Hindlimb muscle (tissue), 1 donor: ENCODE measurements at places on chromosomes 6 and 20. TPM values are rescaled to one million over a fixed set of nuclear protein-coding genes. Genes with fewer than 3 reads are reported as not detected.

DNA sequence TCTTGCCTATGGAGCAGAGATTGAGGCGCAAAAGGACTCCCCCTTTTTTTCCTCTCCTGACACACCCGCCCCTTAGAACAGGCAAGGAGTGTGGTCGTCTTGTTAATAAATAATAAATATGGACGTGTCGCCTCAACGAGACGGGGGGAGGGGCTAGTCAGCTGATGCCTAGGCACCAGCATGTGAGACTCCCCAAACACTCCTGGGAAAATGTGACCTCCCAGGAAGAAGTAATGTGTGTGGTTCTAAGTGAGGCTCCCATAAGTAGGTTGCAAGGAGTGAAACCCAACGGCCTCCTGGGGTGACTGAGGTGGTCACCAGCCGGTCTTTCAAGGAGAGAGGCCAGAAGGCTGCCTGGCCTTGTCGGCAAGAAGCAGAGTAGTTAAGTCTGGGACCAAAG lies 1.1 kb upstream of the FAXC start:
- DNase-seq = no peak

Gene VIP
- 1.4 TPM for polyA plus RNA-seq

- DNase-seq = no peak
These were observed 26.7 kb upstream of the TTPAL start for GRCh38 chr20:44448753-44449546.

DNA sequence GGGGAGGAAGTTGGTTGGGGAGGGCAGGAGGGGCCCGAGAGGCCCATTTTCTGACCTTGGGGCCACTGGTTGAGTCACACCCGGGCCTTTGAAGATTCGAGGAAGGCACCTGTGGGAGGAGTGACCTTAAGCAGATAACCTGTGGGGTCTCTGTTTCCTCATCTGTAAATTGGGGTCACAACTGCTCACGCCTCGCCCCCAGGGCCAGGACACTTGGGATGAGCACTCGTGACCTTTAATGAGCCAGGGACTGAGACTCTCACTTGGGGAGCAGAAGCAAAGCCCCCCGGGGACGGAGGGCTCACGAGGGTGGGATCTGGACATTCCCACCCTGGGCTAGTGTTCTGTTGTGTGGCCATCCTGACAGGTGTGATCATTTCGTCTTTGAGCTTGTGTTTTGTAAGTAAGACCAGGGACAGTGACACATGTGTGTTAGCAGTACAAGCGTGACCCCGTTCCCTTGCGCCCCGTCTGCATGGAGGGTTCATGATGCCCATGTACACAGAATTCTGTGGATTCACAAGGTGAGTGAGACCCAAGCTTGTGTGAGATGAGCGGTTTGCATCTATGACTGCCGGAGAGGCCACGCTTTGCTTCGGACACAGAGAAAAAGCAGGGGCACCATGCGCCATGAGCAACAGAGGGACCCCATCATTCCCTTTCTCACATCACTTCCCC lies 79.3 kb upstream of the PMEPA1 start:
- DNase-seq = no peak

Gene CCN6
- 0.28 TPM for polyA plus RNA-seq

DNA sequence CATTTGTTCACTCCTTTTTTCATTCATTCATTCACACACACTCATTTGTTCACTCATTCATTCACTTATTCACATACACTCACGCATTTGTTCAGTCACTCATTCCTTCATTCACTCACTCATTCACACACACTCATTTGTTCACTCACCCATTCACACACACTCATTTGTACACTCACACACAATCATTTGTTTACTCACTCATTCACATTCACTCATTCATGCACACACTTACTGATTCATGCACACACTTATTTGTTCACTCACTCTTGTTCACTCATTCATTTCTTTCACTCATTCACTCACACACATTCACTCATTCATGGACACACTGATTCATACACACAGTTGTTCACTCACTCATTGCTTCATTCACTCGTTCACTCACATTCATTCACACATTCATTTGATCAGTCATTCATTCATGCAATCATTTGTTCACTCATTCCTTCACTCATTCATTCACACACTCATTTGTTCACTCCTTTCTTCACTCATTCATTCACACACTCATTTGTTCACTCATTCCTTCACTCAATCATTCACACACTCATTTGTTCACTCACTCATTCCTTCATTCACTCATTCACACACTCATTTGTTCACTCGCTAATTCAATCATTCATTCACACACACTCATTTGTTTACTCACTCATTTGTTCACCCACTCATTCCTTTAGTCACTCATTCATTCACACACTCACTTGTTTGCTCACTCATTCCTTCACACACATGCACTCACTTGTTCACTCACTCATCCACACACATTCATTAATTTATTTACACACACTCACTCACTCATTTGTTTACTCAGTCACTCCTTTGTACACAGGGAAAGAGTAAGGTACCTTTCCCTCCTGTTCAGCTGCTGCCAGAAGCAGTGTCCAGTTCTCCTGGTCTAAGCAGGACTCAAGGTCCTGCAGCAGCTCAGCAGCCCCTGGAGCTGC lies 50.7 kb upstream of the BHLHE23 start:
- no peak for DNase-seq

Gene PIGU
- polyA plus RNA-seq = 21.9 TPM

DNA sequence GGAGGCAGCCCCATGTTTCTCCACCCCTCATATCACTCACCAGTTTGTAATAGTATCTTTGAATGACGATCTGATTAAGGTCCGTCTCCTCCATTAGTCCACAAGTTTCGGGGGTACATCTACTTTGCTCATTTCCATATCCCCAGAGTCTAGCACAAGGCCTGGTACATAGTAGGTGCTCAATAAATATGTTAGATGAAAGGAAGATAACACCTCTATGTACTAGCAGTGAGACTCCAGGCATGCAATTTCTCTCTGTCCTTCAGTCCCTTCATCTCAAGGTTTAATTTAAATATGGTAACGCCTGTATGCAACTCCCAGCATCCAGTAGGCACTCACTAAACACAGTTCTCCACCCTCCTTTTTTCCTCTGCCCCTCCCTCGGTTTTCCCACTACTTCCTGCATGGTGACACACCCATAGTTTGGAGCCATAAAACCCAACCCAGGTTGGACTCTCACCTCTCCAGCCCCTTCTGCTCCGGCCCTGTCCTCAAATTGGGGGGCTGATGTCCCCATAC lies 461 bp upstream of the HNF4A start:
- DNase-seq = no peak

Gene DDO
- 0.89 TPM for polyA plus RNA-seq

Gene POPDC3
- polyA plus RNA-seq = 74.6 TPM

DNA sequence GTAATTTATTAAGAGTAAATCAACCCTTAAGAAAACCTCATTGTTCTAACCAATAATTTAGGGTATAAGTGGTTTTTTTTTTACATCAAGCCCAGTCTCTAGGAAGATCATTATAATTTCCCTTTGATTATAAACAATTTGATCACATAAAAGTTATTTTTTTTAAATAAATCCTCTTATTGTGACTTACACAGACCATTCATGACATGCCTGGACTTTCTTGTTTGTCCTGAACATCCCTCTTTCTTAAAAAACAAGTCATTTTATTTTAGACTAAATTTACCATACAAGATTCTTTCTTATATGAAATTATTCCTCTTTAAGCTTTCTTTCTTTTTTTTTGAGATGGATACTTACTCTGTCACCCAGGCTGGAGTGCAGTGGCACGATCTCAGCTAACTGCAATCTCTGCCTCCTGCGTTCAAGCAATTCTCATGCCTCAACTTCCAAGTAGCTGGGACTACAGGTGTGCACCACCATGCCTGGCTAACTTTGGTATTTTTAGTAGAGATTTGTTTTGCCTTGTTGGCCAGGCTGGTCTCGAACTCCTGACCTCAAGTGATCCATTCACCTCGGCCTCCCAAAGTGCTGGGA lies 53.6 kb upstream of the AGPAT4 start:
- no peak for DNase-seq

GRCh38 chr6:159343709-159344108 lies 174.5 kb downstream of the FNDC1 start:
- no peak for DNase-seq

Gene SLC25A27
- polyA plus RNA-seq = 18.8 TPM

- DNase-seq = no peak
These were observed 317.5 kb downstream of the HIVEP2 start for GRCh38 chr6:142627474-142627873.

DNA sequence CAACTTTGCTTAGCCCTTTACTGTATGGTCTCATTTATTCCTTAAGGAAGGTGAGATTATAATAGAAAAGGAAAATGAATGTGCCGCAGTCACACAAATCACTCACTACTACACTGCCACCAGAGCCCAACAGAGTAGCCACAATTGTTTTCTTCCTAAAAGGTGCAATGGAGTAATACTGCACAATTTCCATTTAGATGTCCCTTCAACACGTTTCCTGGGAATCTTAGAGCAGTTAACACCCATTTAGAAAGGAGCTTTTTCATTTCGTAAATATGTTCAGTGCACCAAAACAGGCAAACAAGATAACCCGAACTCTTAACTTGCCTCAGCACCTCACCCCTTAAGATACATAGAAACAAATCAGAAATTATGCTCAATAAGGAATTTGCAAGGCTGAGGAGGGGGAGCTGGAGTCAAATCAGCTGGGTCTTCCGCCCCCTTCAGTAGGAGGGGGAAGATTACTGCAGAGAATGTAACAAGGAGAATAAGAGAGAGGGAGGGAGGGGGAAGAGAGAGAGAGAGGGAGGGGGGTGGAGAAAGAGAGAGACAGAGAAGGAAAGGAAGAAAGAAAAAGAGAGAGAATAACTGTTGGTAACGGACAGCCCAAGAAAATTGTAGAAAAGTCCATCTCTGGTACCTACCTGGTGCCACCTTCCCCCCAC lies 155.5 kb downstream of the BCAS1 start:
- peak; percentile 62 for DNase-seq

Gene TFAP2C
- 0.31 TPM for polyA plus RNA-seq

Gene NKX2-4
- not detected for polyA plus RNA-seq

Gene OVOL2
- not detected for polyA plus RNA-seq

DNA sequence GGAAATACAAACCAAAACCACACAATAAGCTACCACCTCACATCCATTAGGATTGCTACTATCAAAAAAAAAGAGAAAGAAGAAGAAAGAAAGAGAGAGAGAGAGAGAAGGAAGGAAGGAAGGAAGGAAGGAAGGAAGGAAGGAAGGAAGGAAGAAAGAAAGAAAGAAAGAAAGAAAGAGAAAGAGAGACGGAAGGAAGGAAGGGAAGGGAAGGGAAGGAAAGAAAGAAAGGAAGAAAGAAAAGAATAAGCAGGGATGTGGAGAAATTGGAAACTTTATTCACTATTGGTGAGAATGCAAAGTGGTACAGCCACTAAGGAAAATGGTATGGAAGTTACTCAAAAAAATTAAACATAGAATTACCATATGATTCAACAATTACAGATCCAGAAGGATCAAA lies 159.9 kb downstream of the ID4 start:
- no peak for DNase-seq

- no peak for DNase-seq
These were observed 517.0 kb downstream of the BTBD3 start for GRCh38 chr20:12434672-12435071.

GRCh38 chr6:139392794-139393193 lies 18.3 kb upstream of the CITED2 start:
- DNase-seq = no peak

DNA sequence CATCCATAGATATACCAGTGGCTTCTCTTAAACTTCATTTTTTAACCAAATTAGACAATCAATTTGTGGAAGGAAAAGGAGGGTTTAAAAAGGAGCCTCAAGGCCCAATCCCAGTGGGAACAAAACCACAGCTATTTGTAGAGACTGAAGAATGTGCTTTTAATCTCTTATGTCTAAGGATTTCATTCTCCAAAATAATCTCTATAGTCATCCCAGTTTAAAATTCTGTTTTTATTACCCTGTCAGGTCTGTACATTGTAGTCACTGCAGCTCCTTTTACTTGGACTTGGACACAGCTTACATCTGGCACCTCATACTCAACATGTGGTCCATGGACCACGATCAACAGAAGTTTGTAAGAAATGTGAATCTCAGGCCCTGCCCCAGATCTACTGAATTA lies 152.1 kb upstream of the STMND1 start:
- DNase-seq = no peak

- DNase-seq = no peak
These were observed 107.2 kb downstream of the TOX2 start for GRCh38 chr20:44021900-44022299.

GRCh38 chr6:30896541-30896940 lies 11.5 kb upstream of the GTF2H4 start:
- no peak for DNase-seq

GRCh38 chr6:121809211-121809610 lies 373.8 kb downstream of the GJA1 start:
- no peak for DNase-seq

GRCh38 chr6:158422629-158423238 lies 110.5 kb downstream of the TULP4 start:
- DNase-seq = no peak

Gene ZNF165
- polyA plus RNA-seq = 0.56 TPM

DNA sequence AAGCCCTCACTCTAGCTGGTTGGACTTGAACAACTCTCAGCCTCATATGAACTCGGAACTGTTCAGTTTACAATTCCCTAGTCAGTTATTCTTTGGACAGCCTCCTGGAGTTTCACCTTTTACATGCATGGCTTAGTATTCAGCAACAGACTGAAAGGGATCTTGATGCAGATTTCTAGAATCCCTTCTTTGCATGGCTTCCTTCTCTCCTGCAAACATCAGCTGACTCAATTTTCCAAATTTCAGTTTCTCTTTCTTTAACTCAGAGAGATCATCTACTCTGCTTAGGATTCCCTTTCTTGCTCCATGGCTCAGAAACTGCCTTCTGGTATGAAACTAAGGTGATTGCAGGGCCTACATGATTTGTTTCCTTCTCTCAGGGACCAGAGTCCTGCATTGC lies 99.6 kb downstream of the CEP57L1 start:
- no peak for DNase-seq

Gene TRIM40
- polyA plus RNA-seq = not detected

- DNase-seq = no peak
These were observed 22.6 kb downstream of the B4GALT5 start for GRCh38 chr20:49690899-49691620.

- no peak for DNase-seq
These were observed 199.8 kb downstream of the PLCB1 start for GRCh38 chr20:8331740-8332412.

- no peak for DNase-seq
These were observed 27.4 kb downstream of the KCNQ5 start for GRCh38 chr6:72649032-72649984.

GRCh38 chr6:127077886-127078285 lies 40.6 kb upstream of the RSPO3 start:
- DNase-seq = no peak
